Amygdala (tissue), 56 donors: ENCODE measurements at places on chromosomes 4 and X.

DNA sequence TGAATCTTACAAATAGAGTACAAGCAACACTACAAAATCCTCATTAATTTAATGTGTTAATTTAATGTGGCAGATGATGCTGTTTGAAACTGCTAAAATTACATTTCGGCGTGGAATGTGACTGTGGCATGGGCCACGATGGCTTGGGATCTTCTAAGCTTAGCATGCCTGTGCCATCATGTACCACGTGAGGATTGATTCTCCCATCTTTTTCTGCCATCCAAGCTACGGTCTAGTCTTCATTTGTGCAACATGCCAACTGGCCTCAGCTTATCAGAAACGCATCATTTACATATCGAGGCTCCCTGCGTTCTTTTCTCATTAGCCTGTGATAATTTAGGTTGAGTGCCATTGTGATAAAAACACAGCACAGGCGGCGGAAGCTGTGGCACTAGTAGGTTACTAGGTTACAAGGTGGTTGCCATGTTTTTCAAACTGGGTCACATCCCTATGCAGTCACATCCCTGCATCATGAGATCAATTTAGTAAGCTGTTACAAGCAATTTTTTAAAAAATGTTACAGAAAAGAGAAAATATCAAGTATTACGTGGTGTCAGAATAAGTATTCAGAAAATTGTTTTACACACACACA lies 189.9 kb upstream of the RBPJ start:
- DNase-seq: no peak

DNA sequence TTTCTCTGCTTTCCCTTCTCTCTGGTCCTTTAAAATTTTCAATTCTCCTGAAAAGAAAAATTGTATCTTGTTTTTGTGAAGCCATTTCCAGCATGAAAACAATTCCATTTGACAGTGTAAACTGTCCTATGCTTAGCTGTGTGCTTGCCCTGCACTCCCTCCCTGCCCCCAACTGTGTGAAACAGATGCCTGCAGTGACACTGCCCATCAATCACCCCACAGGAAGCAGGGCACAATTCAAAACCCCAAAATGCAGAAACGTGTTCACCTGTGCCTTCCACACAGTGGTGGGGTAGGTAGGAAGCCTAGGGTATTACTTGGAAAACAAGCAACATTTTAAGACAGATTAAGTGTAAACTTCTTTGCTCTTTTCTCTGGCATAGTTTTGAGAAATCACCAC lies 6.2 kb upstream of the FHDC1 start:
- no peak for DNase-seq

GRCh38 chrX:149992918-149993317 lies 54.6 kb upstream of the EOLA2 start:
- DNase-seq: no peak

DNA sequence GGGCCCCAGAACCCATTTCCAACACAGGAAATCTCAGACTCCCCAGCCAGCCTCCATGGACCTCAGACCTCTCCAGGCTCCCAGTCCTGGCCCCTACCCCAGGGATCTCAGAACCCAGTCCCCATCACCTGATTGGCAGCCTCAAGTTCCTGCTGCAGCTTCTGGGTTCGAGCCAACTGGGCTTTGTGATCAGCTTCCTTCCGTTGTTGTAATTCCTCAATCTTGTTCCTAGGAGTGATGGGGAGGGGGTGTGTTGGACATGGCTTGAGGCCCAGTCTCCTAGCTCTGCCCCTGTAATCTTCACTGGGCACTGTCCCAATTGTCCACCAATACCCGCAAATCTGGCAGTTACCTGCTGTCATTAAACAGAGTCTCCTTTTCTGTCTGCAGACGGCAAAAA lies 12.6 kb downstream of the GRIPAP1 start:
- no peak for DNase-seq

DNA sequence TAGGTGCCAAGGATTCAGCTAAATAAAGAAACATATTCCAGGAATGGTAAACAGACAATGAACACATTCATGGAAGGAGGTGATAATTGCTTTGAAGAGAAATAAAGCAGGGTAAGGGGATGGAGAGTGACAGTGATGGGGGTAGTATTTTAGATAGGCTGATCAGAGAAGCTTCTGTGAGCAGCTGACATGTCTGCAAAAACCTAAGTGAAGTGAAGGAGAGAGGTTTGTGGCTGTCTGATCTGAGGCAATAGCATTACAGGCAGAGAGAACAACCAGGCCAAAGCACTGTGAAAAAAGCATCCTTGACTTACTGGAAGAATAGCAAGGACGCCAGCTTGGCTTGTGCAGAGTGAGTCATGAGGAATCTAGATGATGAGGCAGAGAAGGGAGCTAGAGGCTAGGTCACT lies 271.9 kb upstream of the GATB start:
- DNase-seq: no peak

DNA sequence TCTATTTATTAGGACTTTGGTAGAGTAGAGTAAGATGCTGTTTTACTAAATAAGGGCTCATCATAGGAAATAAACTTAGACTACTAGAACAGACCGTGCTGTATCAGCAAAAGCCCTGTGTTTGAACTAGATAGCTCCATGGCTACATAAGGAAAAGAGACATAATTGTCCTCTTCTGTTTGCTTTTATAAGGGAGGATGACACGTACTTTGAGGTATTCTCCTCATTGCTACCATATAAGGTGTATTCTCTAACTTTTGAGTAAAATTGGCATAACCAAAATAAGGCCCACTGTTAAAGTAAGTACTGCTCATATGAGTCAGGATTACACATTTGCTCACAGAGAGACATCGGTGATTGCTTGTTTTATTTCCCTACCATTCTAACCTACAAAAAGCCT lies 64.3 kb downstream of the PDLIM5 start:
- no peak for DNase-seq

DNA sequence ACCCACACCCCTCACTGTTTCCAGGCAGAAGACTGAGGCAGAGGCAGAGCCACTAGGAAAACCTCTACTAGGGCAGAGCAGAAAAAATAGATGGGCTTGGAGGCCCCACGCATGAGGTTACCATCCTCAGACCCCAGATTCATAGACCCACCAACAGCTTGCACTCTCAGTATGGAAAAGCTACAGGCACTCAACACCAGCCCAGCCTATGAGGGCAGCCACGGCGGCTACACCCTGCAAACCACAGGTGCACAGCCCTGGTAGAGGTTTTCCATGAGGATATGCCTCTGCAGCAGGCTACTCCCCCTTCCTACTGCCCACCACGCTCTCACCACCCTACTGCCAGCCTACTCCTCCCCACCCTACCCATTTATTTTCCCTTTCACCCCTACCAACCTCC lies 235.1 kb downstream of the CWH43 start:
- DNase-seq: no peak

DNA sequence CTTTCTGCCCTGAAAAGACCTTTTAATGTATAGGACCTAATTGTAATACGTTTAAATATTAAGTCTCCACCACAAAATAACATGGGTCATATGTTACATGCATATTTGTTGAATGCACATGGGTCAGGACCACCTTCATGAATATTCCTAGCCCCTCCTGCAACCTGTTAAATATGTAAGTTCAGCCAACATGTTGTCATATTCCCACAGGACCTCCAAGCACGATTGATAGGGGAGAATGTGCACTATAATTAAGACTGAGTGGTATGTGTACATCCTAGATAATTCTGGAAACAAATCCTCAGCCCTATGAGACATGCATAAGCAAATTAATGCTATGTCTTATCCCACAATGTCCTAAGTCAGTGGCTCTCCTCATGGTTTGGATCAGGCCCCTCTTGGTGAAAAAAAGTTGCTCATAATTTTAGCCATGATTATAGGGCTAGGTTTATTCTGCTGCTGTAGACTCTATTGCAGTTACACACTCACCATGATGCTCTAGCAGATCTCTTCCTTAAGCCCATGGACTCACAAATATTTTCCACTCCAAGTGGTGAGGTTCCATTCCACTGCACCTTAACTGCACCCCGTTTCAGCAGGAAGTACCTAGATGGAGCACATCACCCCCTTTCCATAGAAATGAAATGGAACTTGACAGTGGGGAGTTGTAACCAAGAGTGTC lies 10.2 kb downstream of the TIGD2 start:
- no peak for DNase-seq

- DNase-seq: no peak
These were observed 549.4 kb downstream of the TLL1 start for GRCh38 chr4:166422475-166422874.

DNA sequence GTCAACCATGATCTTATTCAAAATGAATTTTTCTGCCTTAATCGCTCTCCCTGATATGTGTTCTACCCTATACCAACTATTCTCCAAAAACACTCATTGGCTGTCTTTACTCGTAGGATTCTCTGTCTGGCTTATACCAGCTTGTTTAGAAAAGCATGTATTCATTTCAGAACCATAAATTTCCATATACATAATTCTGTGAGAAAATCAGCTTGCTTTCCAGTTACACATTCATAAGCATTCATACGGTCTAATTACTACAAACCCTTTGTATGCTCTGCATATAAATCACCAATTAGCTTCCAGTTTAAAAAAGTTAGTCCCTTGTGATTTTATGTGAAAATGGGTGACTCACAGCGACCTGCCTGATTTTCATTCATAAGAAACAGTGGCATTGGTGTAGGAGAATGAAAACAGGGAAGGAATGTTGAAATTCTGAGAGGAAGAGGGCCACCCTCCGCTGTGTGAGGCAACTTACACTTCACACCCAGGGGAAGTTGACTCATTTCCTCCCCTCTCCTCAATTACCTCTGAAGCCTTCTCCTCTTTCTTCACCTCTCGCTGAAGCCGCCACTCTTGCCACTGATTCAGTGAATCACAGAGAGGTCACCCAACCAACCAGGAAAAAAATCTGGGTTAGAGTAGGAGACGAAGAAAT lies 63.3 kb downstream of the MEPE start:
- DNase-seq: no peak

- no peak for DNase-seq
These were observed 727.6 kb downstream of the TRAM1L1 start for GRCh38 chr4:116357758-116358157.

DNA sequence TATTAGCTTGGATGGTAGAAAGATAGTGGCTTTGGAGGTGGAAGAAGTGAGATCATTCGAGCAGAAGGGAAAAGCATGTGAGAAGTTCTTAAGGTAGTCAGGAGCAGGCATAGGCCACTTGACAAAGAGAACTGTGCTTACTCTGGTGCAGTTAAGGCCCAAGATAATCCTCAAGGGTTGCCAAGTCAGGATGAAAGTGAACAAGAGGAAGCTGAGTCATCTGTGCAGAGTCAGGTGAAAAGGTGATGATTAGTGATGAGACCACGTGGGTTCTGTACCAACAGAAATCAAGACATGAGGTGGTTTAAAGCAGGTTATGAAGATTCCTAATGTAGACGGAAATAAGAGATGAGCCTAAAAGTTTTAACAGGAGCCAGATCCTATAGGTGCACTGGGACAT lies 369.8 kb downstream of the DTHD1 start:
- DNase-seq: no peak

GRCh38 chrX:1667566-1667965 lies 52.7 kb downstream of the ASMT start:
- DNase-seq: no peak
